Aorta (tissue), 5 donors: ENCODE measurements at places on chromosomes 7 and 10. TPM values are rescaled to one million over a fixed set of nuclear protein-coding genes. Genes with fewer than 3 reads are reported as not detected.

Gene TAS2R5
- total RNA-seq, result 1.7 TPM

Gene ADIRF
- 520 TPM for total RNA-seq

Gene NEUROD6
- total RNA-seq, result not detected

Gene CCT6A
- 82.8 TPM for total RNA-seq

Gene HMX2
- not detected for total RNA-seq

Gene HOXA7
- total RNA-seq, result 4.7 TPM

DNA sequence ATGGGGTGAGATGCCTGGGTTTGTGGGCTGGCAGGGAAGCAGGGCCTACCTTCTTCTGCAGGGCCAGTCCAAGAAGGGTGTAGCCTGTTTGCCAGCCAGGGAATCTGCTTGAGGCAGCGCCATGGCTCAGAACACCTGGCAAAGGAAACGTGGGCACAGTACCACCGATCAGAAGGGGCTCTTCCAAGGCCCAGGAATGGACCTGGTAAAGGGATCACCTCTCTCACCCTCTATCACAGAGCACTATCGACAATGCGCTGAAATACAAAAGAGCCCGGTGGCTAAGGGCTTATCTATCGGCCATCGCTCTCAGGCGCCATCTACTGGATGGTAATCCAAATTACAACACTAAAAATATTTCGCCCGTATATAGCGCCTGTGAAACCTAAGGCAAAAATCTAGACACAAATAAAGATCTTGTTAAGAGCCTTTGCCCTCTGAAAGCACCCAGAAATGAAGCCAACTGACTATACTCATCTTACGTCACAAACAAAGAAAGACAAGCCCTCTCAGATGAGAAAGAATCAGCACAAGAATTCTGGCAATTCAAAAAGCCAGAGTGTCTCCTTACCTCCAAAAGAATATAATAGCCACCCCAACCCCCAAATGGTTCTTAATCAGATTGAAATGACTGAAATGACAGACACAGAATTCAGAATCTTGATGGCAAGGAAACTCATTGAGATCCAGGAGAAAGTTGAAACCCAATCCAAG is 217.8 kb upstream of the HPS1 start:
- DNase-seq, result no peak
- H3K36me3 ChIP-seq, result no peaks in the 10 kb centered on the region
- no peak overlapping the region for H3K4me3 ChIP-seq
- no peak overlapping the region for H3K27ac ChIP-seq
- no peaks in the 10 kb centered on the region for H3K27me3 ChIP-seq

- no peak overlapping the region for H3K27ac ChIP-seq
- no peaks in the 10 kb centered on the region for H3K27me3 ChIP-seq
- no peak overlapping the region for H3K4me3 ChIP-seq
- no peaks in the 10 kb centered on the region for H3K4me1 ChIP-seq
- no peaks in the 10 kb centered on the region for H3K36me3 ChIP-seq
These were observed 63.2 kb upstream of the TOMM7 start for GRCh38 chr7:22885797-22886261.

GRCh38 chr7:81233208-81233940 is 314.5 kb upstream of the SEMA3C start:
- no peak overlapping the region for H3K27ac ChIP-seq
- H3K36me3 ChIP-seq, result no peaks in the 10 kb centered on the region
- no peak overlapping the region for H3K4me3 ChIP-seq
- DNase-seq, result peak; percentile 57

GRCh38 chr10:31062856-31063255 is 31.2 kb upstream of the ZNF438 start:
- H3K27me3 ChIP-seq, result no peaks in the 10 kb centered on the region
- no peak for DNase-seq
- no peaks in the 10 kb centered on the region for H3K36me3 ChIP-seq
- peaks cover 3% of the 10 kb centered on the region for H3K4me1 ChIP-seq
- H3K27ac ChIP-seq, result peak overlapping the region; percentile 67

GRCh38 chr10:101771380-101771779 is 4.5 kb downstream of the FGF8 start:
- H3K27me3 ChIP-seq, result no peaks in the 10 kb centered on the region
- no peak for DNase-seq
- H3K36me3 ChIP-seq, result no peaks in the 10 kb centered on the region
- H3K4me1 ChIP-seq, result no peaks in the 10 kb centered on the region

GRCh38 chr7:14747701-14748100 is 154.8 kb downstream of the DGKB start:
- no peak overlapping the region for H3K4me3 ChIP-seq
- H3K36me3 ChIP-seq, result no peaks in the 10 kb centered on the region
- no peaks in the 10 kb centered on the region for H3K27me3 ChIP-seq
- no peak overlapping the region for H3K27ac ChIP-seq
- no peaks in the 10 kb centered on the region for H3K4me1 ChIP-seq

DNA sequence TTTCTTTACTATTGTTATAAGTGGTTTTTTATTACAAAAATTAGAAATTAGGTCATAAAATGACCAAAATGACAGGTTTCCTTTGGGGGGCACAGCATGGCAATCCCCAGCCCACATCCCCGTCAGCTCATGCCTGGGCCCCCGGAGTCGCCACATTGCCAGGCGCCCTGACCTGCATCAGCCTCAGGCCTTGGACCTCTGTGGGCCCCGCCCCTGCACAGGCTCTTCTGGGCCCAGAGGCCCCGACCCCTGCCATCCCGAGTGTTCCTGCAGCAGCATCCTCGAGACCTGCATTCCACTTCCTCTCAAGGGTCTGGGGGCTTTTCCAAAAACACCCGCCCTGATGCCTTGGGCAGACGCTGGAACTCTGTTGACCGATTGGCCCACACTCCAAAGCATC is 391.1 kb upstream of the MGMT start:
- no peak overlapping the region for H3K4me3 ChIP-seq
- DNase-seq, result no peak
- no peaks in the 10 kb centered on the region for H3K27me3 ChIP-seq
- H3K4me1 ChIP-seq, result peaks cover 3% of the 10 kb centered on the region
- H3K27ac ChIP-seq, result no peak overlapping the region

DNA sequence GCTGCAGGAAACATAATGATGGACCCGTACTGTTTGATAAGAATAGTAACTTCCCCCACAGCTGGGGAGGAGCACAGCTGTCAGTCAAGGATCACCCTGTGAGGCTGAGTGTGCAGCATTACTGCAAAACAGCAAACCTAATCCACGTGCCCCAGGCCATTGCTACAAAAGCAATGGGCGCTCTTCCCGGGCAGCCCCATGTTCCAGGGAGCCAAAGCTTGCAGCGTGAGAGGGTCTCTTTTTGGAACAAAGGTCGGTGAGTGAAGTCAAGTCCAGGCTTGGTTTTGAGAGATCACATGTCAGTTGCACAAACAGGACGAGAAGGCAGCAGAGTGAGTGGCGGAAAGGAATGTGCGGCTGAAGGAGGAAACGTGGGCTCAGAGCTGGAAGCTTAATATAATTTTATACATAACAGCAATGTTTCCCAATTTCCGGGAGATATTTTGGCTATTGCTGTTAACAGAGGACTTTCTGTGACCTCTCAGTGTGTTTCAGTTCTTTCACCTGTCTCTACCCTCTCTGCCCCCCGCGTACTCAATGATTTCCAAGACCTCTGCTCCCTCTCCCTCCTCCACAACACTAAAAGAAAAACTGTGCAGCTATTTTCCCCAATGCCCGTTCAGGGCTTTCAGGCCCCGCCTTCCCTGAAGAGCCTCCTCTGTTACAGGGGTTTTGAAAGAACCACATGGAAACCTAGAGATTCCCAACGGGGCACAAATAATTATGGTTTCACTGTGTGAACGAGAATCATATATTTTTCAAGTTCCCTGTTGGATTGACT is 128.9 kb downstream of the MTPAP start:
- DNase-seq, result no peak
- no peak overlapping the region for H3K4me3 ChIP-seq
- H3K27me3 ChIP-seq, result no peaks in the 10 kb centered on the region
- no peak overlapping the region for H3K27ac ChIP-seq

- H3K36me3 ChIP-seq, result no peaks in the 10 kb centered on the region
- H3K27ac ChIP-seq, result peak overlapping the region; percentile 36
- no peaks in the 10 kb centered on the region for H3K27me3 ChIP-seq
- H3K4me3 ChIP-seq, result no peak overlapping the region
- DNase-seq, result no peak
These were observed 96.3 kb downstream of the JAZF1 start for GRCh38 chr7:28083998-28084985.

DNA sequence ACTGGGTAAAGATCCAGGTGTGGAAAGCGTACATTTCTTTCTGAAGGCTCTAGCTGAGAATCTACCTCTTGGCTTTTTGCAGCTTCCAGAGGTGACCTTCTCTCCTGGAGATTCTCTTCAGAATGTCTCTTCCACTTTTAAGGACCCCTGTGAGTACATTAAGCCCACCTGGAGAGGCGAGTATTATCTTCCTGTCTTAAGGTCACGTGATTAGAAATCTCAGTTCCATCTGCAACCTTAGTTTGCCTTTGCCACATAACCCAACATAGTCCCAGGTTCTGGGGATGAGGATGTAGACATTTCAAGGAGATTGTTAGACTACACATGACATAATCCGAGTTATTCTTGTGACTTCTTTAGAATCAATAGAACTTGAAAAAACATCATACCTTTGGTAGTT is 665.5 kb upstream of the POM121L12 start:
- H3K27ac ChIP-seq, result no peak overlapping the region
- no peak for DNase-seq
- no peaks in the 10 kb centered on the region for H3K4me1 ChIP-seq
- no peak overlapping the region for H3K4me3 ChIP-seq
- no peaks in the 10 kb centered on the region for H3K27me3 ChIP-seq

DNA sequence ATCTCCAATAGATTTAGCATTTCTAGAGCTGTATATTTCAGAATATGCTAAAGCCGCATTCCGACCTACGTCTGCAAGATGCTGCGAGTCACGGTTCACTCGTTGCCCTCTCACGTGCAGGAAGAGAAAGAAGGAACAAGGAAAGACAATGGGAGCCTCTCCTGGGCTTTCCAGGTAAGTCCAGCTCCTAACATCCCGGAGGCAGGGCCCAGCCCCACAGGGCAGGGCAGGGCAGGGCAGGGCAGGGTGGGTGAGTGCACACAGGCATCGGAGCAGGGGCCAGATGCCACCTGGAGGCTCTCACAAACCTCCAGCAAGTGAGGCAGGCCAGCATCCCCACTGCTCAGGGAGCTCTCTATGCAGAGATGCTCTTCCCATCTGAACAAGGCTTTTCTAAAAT is 50.8 kb downstream of the VOPP1 start:
- peaks cover 3% of the 10 kb centered on the region for H3K4me1 ChIP-seq
- no peaks in the 10 kb centered on the region for H3K27me3 ChIP-seq
- DNase-seq, result no peak
- no peak overlapping the region for H3K4me3 ChIP-seq

GRCh38 chr10:52644373-52645186 is 128.0 kb downstream of the MBL2 start:
- no peak overlapping the region for H3K4me3 ChIP-seq
- H3K4me1 ChIP-seq, result no peaks in the 10 kb centered on the region
- DNase-seq, result no peak

DNA sequence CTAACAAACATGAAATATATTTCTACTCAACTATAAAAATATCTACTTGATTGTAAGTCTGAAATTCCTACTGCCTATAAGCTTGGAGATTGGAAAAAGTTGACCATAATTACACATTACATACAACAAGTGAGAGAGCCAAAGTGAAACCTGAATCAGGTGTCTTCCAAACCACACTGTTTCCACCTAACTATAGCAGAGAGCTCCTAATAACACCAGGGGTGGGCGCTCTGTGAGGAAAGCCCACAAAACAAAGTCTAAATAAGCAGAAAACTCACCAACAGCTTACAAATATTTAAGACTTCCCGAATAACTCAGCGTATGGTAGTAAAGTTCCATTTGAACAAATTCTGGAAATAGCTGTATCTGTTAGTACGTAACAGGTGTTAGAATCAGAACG is 119.9 kb downstream of the GPR37 start:
- H3K36me3 ChIP-seq, result no peaks in the 10 kb centered on the region
- no peaks in the 10 kb centered on the region for H3K4me1 ChIP-seq
- DNase-seq, result no peak
- no peak overlapping the region for H3K27ac ChIP-seq
- no peak overlapping the region for H3K4me3 ChIP-seq

- H3K36me3 ChIP-seq, result no peaks in the 10 kb centered on the region
- H3K27ac ChIP-seq, result no peak overlapping the region
- H3K27me3 ChIP-seq, result no peaks in the 10 kb centered on the region
- no peak overlapping the region for H3K4me3 ChIP-seq
These were observed 92.5 kb downstream of the CSTF2T start for GRCh38 chr10:51606825-51607462.

DNA sequence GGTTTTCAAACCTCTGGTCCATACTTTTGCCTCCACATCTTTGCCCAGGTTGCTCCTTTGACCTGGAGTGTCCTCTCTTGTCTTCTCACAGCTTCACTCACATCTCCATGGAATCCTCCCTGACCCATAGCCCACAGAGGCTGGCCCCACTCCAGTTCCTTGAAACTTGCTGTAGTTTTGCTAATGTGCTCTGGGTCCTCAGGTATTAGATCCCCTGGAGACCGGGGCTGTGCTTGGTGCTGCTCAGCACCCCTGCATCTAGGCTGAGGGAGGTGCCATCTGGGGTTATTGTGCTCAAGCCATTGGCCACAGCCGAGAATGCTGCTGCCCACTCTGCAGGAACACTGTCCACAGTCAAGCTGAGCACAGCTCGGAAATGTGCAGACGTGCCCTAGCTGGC is 16.5 kb downstream of the KNDC1 start:
- no peaks in the 10 kb centered on the region for H3K27me3 ChIP-seq
- DNase-seq, result peak; percentile 14
- H3K4me1 ChIP-seq, result no peaks in the 10 kb centered on the region
- H3K27ac ChIP-seq, result no peak overlapping the region

GRCh38 chr7:46131916-46132795 is 211.1 kb upstream of the IGFBP3 start:
- no peaks in the 10 kb centered on the region for H3K36me3 ChIP-seq
- no peaks in the 10 kb centered on the region for H3K4me1 ChIP-seq
- no peak for DNase-seq
- H3K4me3 ChIP-seq, result no peak overlapping the region
- no peak overlapping the region for H3K27ac ChIP-seq

- no peaks in the 10 kb centered on the region for H3K27me3 ChIP-seq
- H3K36me3 ChIP-seq, result no peaks in the 10 kb centered on the region
- no peak for DNase-seq
These were observed 34.1 kb downstream of the GSDME start for GRCh38 chr7:24723178-24723530.

DNA sequence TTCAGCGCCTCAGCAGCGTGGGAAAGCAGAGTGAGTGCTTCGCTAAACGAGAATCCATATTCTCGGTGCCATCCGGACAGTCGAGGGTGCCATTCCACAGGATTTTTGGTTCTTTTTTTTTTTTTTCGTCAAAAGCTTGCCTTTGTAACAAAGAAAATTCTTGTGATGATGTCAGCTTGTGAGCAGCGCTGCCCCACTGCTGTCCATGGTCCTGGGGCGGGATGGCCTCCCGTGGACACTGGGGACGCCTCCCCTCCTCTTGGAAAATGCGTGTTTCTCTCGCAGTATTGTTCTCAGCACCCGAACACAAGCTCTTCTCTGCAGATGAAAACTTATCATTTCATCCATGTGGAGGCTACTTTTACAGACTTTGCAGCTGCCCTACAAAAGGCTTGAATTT is 477.4 kb downstream of the TCERG1L start:
- no peak for DNase-seq
- no peak overlapping the region for H3K4me3 ChIP-seq
- H3K27ac ChIP-seq, result no peak overlapping the region
- H3K36me3 ChIP-seq, result no peaks in the 10 kb centered on the region
- H3K4me1 ChIP-seq, result no peaks in the 10 kb centered on the region

- H3K27ac ChIP-seq, result no peak overlapping the region
- no peaks in the 10 kb centered on the region for H3K36me3 ChIP-seq
- H3K27me3 ChIP-seq, result no peaks in the 10 kb centered on the region
- H3K4me3 ChIP-seq, result no peak overlapping the region
- DNase-seq, result no peak
These were observed 82.3 kb downstream of the ANKRD7 start for GRCh38 chr7:118306771-118307170.

- H3K36me3 ChIP-seq, result no peaks in the 10 kb centered on the region
- DNase-seq, result no peak
- H3K4me3 ChIP-seq, result no peak overlapping the region
- H3K27ac ChIP-seq, result no peak overlapping the region
These were observed 44.5 kb downstream of the LRRC18 start for GRCh38 chr10:48894911-48895802.
